ENCODE measurements at places on chromosomes 16 and 17.

DNA sequence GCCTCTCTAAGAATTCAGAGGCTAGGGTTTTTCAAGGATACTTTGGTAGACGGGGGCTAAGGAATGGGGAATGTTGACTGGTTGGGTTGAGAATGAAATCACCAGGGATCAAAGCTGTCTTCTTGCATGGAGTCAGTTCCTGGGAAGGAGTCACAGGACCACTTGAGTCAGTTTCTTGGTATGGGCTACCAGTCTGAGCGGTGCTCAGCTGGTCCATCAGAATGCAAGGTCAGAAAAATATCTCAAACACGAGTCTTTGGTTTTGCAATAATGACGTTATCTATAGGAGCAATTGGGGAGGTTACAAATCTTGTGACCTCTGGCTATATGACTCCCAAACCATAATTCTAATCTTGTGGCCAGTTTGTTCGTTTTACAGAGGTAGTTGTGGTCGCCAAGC is 18.4 kb downstream of the CHD9NB start:
- no peak for DNase-seq

DNA sequence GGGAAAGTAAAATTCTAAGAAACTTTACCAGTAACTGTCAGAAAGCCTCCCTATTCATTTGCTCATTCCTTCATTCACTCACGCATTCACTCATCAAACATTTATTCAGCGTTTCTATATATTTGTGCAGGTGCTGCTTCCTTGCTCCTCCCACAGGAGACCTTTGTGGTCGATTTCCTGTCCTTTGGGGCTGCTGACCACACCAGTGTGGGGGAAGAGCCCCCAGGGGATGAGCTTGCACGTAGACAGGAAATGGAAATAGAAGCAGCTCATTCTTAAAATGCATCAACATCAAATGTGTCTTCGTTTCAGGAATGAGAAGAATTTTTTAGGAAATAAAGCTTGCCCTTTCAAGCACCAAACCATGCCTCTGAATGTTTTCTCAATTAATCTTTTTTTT is 9.6 kb downstream of the PIK3R6 start:
- no peak for DNase-seq

- DNase-seq, result no peak
Measured at GRCh38 chr16:15961571-15962090, 12.2 kb downstream of the ABCC1 start.

- DNase-seq, result no peak
Measured at GRCh38 chr17:50989149-50989548, 123.0 kb upstream of the TOB1 start.

DNA sequence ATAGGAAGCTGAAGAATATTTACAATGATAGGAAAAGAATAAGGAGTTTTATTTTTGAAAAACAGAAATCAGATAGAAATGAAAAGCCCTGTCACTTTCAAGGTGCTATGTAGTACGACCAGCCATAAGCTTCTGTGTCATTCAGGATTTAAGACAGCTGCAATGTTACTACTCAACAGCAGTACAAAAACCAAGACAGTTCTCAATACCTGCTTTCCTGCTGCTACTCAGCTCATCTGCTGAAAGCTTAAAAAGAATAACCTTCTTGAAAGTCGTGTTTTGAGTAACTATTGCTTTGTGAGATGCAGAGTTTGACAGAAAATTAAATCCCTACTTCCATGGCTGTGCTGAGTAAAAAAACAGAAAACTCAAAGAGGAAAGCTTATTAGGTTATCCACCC is 8.7 kb downstream of the GRB2 start:
- no peak for DNase-seq
